Stimulated activated CD8-positive, alpha-beta memory T cell treated with anti-CD3 and anti-CD28 coated beads, Interleukin-4, amount 100 ng/mL, for 1 hour (primary cell): ENCODE measurements at places on chromosomes 2 and 18.

GRCh38 chr2:22282220-22282619 is 1102.8 kb upstream of the KLHL29 start:
- DNase-seq = no peak

GRCh38 chr18:13605901-13606300 is 120.5 kb downstream of the FAM210A start:
- no peak for DNase-seq

DNA sequence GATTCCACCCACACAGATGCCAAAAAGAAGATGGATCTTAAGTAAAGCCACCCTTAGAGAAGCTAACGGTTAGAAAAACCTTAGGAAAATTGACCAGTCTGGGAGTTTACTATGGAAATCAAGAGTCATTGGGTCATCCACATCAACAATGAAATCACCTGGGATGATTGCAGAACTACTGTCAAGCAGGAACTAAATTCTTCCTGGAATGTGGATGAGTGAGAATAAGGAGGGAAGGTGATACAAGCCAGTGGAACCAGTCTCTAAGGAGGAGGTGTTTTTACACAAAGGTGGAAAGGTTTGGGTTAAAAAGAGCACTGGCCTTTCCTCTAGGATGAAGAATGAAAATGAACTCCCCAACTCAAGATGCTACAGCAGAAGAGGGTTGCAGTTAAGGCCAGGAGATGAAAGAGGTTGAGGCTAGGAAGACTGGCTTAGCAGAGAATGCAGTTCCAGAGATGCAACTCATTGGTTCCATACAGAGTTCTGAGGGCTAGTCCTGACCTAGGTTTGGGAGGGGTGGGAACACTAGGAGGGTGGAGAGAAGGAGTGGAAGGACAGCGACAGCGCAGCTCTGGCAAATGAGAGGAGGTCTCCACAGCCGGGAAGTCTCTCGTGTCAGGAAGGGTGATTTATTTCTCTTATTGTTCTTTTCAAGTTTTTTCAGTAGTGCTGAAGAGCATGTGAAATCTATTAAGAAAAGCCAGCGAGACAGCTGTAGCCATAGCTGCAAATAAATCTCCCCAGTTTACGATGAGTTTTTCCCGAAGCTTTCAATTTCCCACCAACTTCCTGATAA is 27.7 kb upstream of the KDM3A start:
- no peak for DNase-seq

GRCh38 chr2:207073801-207074678 is 91.7 kb downstream of the KLF7 start:
- no peak for DNase-seq

DNA sequence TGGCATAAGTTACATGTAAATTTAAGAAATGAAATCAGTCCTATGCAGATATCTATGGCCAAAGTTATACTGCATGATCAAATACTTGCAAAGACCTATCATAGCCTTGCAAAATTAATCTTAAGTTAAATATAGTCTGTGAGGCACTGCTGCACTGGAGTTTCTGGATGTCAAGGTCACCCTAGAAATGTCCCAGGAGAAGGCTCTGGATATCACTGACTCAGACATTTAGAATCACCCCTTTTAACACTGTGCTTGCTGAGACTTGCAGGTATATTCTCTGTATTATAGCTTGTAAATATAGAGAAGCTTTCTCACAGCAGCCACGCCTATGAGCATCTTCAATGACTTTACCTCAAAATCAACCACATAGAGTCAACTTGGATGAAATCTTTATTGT is 51.5 kb downstream of the ETAA1 start:
- DNase-seq = no peak

GRCh38 chr18:27665264-27665799 is 480.2 kb upstream of the CHST9 start:
- DNase-seq = no peak

DNA sequence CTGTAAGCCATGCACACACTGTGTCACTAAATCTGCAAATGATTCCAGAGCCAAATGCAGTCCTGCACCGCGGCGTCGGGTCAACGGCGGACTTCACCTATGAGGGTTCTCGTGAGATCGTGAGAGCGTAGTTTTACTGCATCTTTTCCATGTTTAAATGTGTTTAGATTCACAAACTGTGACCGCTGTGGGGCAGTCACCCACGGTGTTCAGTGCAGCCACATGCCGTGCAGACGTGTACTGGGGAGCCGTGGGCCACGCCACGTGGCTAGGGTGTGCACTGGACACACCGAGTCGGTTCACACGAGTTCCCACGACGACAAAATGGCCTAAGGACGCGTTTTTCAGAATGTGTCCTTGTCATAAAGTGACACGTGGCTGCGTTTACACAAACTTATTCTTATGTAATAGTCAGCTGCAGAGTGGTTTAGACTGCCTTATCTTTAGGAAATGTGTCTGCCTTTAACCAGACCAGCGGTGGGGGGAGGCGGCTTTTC is 34.1 kb downstream of the NFATC1 start:
- DNase-seq = no peak

GRCh38 chr2:209468846-209469245 is 45.0 kb downstream of the MAP2 start:
- DNase-seq = no peak

GRCh38 chr18:36638224-36638623 is 190.6 kb downstream of the TPGS2 start:
- DNase-seq = no peak
